M059J (cell line): ENCODE measurements at places on chromosomes 2 and 18.

DNA sequence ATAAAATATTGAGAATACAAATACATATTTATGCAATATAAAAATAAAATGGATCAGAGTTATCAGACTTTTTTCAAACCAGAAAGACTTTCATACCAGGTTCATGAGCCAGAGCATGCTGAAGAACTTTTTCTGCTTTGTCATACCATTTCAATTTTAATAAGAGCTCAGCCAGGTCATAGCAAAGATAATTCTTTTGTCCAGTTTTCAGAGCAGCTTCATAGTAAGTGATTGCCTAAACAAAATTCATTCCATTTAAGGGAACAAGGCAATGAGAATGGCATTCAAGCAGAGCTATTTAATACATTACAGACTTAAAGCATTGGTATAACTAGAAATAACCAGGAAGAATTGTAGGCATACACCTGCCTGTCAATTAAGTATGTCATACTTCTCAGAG, 42.3 kb downstream of the TTC21B start:
- no peak for DNase-seq

- DNase-seq = peak; percentile 63
These were observed 180.2 kb downstream of the OSR1 start for GRCh38 chr2:19178175-19178574.

DNA sequence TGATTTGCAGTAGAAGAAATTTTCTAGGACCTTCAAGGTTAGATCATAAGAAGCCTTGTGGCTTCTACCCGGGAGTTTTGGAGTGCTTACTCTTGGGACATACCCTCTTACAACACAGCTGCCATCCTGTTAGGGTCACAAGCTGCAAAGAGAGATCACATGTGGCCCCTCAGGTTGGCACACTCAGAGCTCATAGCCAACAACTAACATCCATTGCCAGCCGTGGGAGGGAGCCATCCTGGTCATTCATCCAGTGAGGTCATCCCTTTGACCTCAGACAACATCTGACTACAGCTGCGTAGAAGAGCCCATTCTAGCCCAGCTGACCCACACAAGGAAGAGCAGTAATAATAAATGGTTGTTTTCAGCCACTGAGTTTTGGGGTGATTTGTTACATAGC, 76.9 kb upstream of the NABP1 start:
- no peak for DNase-seq

- DNase-seq = peak; percentile 88
These were observed 425.7 kb downstream of the SETBP1 start for GRCh38 chr18:45106331-45106774.

- no peak for DNase-seq
These were observed 87.5 kb downstream of the AAK1 start for GRCh38 chr2:69556008-69556407.

DNA sequence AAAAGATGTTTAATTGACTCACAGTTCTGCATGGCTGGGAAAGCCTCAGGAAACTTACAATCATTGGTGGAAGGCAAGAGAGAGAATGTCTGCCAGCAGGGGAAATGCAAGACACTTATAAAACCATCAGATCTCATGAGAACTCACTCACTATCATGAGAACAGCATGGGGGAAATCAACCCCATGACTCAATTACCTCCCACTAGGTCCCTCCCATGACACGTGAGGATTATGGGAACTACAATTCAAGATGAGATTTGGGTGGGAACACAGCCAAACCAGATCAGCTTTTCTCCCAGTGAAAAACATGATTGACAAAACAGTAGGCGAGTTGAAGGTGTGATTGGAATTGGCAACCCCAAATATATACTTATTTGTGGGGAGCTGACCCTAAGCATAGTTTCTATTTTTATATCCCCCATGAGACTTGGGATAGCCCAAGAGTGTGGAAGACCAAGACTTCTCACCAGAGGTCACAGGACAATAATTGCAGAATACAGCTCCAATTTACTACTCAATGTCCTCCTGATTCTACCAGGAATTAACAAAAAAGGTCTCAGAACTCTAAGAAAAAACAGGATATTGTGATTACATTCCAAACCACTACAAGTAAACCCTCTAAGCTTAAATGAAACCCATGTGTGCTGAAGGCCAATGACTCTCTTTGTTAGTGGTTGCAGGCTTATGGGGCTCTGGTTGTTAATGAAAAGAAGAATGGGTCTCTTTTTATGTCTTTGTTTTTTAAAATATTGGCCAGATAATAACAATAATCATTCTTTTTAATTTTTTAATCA, 96.1 kb upstream of the PIK3C3 start:
- no peak for DNase-seq

DNA sequence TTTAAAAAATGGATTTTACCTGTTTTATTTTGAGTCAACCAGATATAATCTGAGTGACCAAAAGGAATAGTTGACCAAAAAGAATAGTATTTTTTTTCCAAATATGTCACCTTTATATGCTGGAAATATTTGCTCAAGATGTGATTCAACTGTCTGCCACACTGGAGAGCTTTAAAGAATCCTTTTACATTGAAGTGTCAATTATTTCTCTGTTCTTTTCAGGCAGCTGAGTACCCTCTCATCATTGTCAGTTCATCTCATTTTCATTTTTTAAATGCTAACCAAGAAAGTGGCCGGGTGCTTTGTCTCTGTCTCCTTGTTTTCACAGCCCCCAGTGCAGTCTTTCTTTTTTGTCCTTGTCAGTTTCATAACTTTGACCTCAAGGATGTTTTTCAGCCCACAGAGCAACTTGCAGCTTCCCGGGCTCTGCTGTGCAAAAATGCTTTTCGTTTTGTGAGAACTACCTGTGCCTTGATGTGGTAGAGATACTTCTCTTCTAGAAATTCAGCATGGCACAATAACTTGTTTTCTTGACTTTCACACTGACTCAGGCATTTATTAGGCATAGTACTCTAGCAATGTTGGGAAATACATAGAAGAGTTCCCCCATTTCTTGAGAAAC, 23.4 kb upstream of the CERS6 start:
- DNase-seq = no peak

- DNase-seq = peak; percentile 21
These were observed 75.4 kb upstream of the IGFBP5 start for GRCh38 chr2:216770717-216771116.

DNA sequence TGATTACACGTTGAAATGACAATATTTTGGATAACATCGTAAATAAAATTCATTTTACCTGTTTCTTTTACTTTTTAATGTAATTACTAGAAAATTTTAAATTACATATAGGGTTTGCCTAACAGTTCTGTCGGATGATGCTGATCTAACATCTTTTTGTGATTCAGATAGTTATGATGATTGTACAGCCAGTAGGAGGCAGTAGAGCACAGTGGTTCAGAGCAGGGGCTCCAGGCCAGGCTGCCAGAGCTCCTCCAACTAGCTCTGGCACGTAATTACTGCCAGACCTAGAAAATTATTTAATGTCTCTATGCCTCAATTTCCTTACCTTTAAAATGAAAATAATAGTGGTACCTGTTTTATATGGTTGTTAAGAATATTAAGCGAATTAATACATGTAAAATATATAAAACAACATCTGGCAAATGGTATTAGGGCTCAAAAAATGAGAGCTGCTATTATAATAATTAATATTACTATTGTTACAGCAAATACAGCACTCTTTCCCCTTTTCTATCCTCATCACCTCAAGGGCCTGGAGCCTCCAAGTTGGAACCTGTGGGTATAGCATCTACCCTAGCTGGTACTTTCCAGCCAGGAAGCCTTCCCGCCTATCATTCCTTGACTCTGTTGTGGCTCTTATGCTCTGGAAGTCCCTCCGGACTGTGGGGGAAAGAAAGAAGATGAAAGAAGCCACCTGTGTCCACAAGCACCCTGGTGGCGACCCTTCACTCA, 47.7 kb upstream of the PLA2R1 start:
- DNase-seq = peak; percentile 74

- DNase-seq = no peak
These were observed 172.0 kb downstream of the ZFP36L2 start for GRCh38 chr2:43054367-43054766.

DNA sequence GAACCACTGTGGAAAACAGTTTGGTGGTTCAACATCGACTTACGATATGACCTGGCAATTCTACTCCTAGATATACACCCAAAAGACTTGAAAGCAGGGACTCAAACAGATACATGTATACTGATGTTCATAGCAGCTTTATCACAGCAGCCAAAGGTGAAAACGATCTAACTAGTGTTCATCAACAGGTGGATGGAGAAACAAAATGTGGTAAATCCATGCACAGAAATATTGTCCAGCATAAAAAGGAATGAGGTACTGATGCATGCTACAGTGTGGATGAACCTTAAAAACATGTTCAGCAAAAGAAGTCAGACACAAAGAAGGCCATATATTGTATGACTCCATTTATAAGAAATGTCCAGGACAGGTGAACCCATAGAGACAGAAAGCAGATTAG, 36.3 kb downstream of the MRO start:
- DNase-seq = no peak

DNA sequence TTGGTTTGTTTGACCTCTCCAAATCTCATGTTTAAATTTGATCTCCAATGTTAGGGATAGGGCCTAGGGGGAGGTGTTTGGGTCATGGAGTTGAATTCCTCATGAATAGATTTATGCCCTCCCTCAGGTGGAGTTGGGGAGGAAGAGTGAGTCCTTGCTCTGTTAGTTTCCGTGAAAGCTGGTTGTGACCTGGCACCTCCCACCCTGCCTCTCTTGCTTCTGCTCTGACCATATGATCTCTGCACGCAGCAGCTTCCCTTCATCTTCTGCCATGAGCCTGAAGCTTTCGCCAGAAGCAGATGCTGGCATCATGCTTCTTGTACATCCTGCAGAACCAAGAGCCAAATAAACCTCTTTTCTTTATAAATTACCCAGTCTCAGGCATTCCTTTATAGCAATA, 231.6 kb upstream of the ERBB4 start:
- DNase-seq = no peak

- peak; percentile 31 for DNase-seq
These were observed 180.6 kb downstream of the CLIP4 start for GRCh38 chr2:29295845-29296244.

GRCh38 chr2:72515696-72516095, 310.1 kb downstream of the EXOC6B start:
- DNase-seq = peak; percentile 24

DNA sequence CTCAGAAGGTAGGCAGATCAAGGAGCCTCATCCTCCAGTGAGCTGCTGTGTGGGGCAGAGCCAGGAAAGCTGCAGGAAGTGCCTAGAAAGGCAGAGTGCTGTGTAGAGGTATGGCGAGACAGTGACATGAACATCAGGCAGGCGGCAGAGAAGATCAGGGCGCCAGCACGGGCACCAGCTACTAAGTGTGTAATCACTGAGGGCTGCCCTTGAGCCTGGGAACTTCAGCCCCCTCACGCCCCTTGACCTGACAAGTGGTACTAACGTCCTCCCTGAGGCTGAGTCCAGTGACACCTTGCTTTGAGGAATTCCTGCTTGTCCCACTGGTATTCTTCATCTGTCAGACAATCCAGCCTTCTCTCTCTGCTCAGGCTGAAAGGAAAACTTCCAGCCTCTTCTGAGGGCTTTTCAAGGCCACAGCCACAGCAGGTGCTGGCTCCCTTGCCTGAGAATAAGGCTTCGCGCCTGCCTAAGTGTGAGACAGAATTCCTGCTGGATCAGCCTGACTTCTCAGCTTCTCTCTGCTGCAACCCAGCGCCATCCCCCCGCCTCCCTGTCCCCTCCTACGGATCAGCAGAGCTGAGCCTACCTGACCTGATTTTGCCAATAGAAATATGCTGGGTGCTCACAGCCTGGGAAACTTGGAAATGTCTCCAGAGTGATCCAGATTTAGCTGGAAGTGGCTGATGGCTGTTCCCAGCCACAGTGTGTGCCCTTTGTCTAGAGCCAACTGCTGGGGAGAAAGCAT, 148.0 kb downstream of the SMAD7 start:
- DNase-seq = no peak

- peak; percentile 51 for DNase-seq
These were observed 112.5 kb upstream of the CREB1 start for GRCh38 chr2:207417301-207417718.

DNA sequence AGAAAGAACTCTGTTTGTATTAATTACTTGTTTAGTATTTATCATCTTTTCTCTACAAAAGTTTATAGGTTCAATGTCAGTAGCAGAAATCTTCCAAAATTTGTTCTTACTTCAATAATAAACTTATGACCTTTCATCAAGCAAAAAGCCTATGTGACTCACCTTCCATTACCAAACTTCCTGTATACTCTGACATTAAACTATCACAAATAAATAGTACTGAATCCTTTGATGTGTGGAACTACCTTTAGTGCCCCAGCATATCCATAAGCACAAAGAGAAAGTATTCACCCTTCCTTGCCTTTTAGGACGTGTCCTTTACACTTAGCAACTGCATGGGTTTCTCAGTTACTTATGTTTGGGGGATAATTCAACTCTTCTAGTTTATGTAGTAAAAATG, 166.0 kb downstream of the EHBP1 start:
- DNase-seq = peak; percentile 41

DNA sequence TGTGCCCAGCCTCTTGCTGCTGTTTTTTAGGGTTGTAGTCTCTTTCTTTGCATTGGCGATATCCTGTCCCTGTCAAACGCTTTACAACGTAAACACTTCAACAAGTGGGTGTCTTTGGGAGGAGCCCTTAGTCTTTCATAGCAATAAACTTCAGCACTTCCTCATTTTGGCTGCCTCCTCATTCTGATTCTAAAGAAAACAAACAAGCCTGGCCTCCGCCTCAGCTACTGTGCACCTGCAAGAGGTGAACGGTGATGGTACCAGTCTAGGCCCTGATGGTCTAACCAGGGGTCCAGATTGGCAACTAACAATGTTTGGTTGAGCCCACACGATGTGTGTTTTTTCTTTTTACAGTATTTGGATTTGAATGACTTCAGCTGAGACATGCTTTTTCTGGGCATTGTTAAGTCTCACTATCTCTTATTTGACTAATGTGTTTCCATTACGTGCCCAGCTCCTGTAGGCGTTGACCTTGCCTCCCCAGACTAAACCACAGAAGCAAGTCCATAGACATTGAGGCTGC, 53.2 kb upstream of the CUL3 start:
- DNase-seq = no peak

GRCh38 chr2:210663631-210664089, 107.3 kb downstream of the CPS1 start:
- peak; percentile 0 for DNase-seq

DNA sequence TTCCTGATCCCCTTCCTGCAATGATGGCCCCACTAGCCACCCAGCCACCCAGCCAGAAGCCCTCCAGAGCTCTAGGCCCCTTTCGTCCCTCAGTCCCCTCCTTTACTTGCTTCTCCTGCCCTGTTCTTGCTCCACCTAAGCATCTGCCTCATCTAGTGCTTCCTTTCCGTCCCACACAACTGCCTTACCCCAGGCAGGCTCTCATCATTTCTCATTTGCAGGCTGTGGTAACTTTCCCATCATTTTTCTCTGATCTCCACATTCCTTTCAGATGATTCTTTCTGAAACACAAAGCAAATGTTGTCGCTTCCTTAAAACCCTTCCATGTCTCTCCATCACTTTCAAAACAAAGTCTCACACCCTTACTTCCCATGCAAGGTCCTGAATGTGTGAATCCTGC, 459.8 kb downstream of the METTL4 start:
- DNase-seq = peak; percentile 86

DNA sequence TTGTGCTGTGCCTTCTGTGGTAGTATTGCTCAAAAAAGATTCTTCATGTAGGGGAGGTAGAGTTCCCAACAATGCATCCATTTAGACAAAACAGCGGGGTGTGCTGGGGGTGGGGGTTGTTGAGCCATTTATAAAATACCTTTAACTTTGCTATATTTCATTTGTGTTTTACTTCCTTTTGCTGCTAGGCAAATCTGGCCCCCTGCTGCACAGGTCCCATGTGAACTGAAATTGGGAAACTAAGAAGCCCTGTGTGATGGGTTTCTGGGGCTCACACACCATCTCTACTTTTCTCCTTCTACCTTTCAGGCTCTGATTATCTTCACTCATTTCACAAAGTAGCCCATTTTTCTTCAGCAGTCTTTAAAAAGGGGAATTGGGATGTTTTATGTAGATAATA, 52.7 kb upstream of the ITGA4 start:
- no peak for DNase-seq
